ENCODE measurements at places on chromosomes 4 and X.

DNA sequence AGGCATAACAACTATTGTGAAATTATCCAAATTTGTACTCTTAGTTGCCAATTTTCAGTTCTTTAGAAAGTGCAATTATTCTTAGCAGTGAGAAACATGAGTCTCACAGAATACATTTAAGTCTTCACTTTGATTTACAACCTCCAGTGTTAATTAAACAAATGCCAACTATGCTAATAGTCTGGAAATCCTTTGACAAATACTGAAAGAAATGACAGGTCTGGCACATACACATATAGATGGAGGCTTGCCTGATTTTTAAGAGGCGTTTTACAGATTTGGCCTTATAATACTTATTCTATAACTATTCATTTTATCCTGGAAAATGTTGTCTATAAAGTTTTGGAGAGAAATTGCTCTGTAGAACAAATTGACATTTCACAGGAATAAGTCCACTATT lies 320.1 kb downstream of the TRIML1 start:
- no peak for DNase-seq

GRCh38 chrX:103513067-103513466 lies 6.2 kb downstream of the RAB40A start:
- no peak for DNase-seq

GRCh38 chr4:170278460-170278859 lies 188.7 kb upstream of the AADAT start:
- no peak for DNase-seq

DNA sequence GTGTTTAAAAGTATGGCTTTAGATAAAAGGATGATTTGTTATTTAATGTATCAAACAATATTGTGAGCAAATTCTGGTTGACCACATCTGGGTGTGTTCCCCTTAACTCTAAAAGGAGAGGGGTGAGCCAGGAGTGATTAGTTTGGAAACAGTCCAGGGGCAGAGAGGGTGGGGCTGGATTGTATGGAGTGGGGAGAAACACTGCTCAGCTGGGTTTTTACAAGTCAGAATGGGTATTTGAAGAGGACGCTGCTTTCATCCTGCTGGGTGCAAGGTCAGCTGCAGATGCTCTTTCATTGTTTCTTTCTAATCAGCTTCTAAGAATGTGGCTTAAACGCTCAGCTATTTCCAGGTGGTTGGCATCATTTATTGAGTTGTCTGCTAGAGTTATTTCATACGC lies 82.8 kb upstream of the LIMCH1 start:
- no peak for DNase-seq

GRCh38 chrX:99719140-99719539 lies 690.9 kb downstream of the PCDH19 start:
- no peak for DNase-seq

DNA sequence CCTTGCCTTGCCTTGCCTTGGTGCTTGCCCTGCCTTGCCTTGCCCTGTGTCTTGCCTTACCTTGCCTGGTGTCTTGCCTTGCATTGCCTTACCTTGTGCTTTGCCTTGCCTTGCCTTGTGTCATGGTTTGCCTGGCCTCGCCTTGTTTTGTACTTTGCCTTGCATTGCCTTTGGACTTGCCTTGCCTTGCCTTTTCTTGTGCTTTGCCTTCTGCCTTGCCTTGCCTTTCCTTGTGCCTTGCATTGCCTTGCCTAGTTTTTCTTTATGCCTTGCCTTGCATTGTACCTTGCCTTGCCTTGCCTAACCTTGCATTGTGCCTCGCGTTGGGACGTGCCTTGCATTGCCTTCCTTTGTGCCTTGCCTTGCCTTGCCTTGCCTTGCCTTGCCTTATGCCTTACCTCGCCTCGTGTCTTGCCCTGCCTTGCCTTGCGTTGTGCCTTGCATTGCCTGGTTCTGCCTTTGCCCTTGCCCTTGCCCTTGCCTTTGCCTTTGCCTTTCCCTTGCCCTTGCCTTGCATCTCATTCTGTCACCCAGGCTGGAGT lies 82.8 kb downstream of the TAB3 start:
- DNase-seq, result no peak

GRCh38 chr4:118557298-118557851 lies 127.8 kb upstream of the METTL14 start:
- DNase-seq, result peak; percentile 70

DNA sequence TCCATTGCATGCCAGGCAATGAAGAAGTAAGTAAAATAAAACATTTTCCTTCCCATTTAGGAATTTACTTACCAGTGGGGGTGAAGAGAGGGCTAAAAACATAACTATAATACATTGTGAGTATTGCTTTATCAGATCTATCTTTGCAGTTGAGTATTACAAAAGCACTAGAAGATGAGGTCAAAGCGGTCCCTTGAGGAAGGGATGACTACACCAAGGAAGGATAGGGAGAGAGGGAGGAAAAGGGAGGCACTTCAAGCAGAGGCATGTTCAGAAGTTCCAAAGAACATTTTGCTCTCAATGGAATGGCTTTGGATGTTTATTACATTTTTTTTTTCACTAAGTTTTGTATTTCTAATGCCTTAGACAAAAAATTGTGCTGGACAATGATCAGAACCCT lies 127.8 kb downstream of the TET2 start:
- DNase-seq, result no peak

- DNase-seq, result no peak
These were observed 28.0 kb upstream of the ZNF280C start for GRCh38 chrX:130296743-130297142.

DNA sequence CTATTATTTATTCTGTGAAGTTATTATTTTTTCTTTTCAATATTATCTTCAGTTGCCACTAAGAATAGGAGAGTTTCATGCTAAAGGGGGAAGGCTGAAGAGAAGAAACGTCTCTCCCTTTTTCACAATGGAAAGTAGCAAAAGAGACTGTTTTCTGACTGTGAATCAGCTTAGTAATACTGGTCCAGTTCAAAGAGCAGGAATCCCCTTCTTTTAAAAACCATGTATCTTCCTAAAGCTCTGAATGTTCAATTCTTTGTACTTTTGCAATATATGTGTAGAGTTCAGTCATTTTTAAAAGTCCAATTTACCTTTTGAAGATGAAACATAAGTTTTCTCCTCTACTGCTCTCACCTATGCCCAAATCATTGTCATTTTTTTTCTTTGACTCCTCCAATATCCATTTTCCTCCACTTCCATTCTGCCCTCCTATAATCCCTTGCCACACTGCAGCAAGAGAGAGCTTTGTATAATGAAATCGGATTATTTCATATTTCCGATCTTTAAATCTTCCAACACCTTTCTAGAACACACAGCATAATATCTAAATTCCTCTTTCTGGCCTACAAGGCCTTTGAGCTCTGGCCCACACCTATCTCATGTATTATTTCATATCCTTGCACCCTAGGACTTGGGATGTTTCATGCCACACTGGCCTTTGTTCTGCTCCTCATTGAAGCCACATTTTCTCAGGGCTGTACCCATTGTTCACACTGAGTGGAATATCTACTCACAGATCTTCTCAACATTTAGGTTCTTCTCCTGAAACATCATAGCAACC lies 195.3 kb downstream of the CAMK2D start:
- no peak for DNase-seq

- no peak for DNase-seq
These were observed 13.5 kb upstream of the ASMTL start for GRCh38 chrX:1466232-1466661.

DNA sequence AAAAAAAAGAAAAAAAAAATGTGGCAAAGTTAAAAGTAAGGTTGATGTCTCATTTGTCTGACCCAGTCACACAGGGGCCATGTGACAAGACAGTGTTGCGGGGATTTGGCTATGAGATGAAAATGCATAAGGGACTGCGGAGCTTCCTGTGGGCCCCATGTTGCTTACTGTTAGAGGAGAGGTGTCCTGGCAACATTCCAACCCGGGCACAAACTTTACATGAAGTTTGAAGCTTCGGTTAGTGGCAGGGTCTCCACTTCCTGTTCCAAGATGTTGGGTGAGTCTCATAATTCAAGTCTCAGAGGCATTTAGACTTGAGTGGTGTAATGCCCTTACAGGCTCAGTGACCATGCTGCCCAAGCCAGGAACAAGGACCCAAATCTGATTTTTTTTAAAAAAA lies 111.3 kb downstream of the MAML3 start:
- DNase-seq, result no peak

DNA sequence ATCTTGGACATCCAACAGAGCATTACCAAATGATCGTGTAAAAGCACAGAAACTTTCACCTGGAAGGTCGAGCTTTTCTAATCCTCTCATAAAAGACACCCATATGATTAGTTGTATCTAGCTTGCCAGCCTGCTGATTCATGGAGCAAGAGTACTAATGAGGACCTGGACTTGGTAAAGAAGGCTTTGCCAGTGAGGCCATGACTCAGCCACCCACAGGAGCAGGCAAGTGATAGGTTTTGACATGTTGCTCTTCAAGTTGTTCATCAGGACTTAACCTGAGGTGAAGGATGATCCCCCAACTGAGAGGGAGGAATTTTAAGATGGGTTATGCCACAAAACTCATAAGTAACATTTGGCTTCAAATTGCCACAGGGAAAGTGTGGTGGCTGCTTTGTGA lies 24.7 kb upstream of the EPGN start:
- no peak for DNase-seq

GRCh38 chr4:17587094-17587822 lies 10.3 kb downstream of the LAP3 start:
- no peak for DNase-seq

DNA sequence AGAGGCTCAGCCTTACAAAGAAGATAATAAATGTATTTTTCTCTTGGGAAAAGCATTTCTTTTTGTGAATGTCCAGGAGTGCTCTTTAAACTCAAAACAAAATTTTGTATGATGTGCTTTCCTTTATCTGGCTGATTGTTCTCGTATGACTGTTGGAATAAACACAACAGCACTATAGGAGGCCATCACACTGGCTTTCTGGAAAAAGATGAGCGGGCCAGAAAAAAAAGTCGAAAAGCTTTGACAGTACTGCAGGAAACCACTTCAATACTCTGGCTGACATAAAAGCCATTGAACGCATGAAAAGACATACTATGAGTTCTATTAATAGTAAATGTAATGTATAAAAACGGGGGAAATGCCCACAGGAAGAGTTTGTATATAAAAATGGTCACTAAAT lies 64.7 kb upstream of the CTSO start:
- DNase-seq, result no peak

- no peak for DNase-seq
These were observed 67.8 kb upstream of the EPHA5 start for GRCh38 chr4:65738134-65738533.
